ENCODE measurements at places on chromosomes 12 and 14.

- DNase-seq, result no peak
Measured at GRCh38 chr14:75835737-75836136, 146.1 kb downstream of the TGFB3 start.

DNA sequence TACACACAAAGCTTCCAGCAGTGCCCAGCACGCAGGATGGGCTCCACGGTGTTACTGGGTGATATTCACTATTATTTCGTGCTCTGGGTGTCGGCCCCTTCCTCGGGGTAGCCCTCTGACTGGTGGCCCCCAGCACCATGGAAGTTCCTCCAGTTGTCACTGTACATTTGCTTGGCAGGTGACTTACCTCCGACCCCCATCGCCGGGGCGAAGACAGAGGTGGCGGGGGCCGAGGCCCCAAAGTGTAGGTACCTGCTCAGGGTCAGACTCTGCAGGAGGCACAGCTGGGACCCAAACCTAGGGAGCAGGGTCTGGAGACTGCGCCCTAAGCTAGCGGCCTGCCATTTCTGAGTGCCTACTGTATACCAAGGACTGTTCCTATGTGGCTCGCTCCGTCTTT lies 98.9 kb downstream of the RFLNA start:
- DNase-seq, result no peak

DNA sequence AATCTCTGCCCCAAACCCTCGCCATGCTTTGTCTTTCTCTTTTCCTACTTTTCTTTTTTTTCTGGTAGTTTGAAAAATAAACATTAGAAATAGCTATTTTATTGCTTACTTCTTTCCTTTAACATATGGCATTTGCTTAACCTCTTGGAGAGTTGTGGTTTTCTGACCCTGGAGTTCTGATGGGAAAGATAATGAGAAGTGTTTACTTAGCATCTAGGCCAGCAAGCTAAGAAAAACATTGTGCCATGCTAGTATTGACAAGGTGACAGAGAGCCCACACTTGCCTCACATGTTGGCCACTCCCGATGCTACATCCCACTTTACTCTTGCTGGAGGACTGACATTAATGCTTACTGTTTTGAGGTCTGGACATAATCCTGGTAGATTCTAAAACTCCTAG lies 886.2 kb downstream of the DIO2 start:
- no peak for DNase-seq

DNA sequence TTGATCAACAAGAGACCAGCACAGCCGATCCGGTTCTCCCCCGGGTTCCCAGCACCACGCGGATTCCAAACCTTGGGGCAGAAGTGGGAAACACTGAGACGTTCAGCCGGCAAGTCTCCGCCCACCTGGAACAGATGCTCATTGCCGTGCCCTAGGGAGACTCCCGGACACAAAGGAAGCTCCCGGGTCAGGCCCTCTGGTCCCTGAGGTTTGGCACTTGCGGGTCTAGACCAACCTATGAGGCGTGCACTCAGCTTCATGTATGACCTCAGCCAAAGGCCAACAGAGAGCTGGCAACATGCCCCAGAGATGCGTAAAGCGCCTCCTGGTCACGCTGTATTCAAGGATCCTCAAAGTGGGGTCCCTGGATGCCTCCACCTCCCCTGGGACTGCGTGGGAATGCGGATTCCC lies 2.5 kb downstream of the RIMBP2 start:
- peak; percentile 48 for DNase-seq

DNA sequence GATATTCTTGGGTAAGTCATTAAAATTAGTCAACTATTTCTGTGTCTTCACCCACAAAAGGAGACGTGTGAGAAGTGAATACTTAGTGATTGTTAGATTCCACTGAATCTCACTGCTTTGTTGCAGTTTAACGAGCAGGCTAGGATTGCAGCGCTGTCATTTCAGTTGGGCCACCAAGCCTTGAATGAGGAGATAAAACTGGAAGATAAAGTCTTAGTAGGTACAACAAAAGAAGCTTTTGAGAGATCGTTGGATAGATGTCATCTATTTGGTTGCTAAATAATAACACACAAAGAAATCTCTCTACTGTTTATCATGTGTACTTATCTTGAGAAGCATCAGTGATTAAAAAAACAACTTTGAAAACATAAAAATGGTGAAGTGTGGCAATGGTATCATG lies 132.3 kb downstream of the RGS6 start:
- no peak for DNase-seq

GRCh38 chr12:44875417-44875953 lies 630 bp downstream of the NELL2 start:
- peak; percentile 45 for DNase-seq

GRCh38 chr12:16607906-16608775 lies 2.2 kb upstream of the LMO3 start:
- DNase-seq, result no peak

GRCh38 chr12:119292893-119293630 lies 41.5 kb upstream of the CCDC60 start:
- no peak for DNase-seq

GRCh38 chr12:68113644-68114043 lies 45.9 kb downstream of the IFNG start:
- no peak for DNase-seq

DNA sequence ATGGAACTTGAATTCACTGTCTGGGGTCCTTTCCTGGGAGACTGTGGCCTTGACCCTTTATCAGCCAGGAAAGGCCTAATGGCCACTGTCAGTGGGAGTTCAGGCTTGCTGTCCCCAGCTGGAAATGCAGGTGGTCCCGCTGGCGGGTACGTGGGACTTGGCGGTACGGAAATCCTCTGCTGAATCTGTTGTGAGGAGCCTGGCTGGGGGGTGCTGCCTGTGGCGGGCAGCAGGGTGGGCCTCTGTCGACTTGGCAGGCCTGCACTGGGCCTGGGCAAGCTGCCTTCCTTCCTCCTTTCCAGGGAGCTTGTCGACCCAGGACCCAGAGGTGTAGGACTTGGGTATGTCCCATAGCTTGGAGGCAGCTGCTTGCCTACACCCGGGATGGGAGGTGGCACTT lies 26.3 kb downstream of the ZFYVE21 start:
- DNase-seq, result no peak

- no peak for DNase-seq
Measured at GRCh38 chr12:132545955-132546354, 56.0 kb downstream of the FBRSL1 start.

DNA sequence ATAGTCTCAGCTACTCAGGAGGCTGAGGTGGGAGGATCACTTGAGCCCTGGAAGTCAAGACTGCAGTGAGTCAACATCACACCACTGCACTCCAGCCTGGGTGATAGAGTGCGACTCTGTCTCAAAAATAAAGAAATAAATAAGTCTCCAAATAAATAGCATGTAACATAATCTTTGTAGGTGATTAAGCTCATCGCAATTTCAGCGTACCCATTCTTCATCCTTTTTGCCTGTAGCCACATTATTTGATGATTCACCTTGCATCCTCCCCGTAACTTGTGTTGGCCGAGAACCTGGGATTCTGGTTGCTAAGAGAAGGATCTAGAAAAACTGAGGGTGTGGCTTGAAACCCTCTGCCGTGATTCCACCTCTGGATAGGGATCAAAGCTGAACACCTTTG lies 115.1 kb downstream of the GALC start:
- no peak for DNase-seq

- DNase-seq, result no peak
Measured at GRCh38 chr12:49633703-49634345, 10.5 kb downstream of the PRPF40B start.

- no peak for DNase-seq
Measured at GRCh38 chr12:78697817-78698415, 166.7 kb upstream of the SYT1 start.

- peak; percentile 81 for DNase-seq
Measured at GRCh38 chr12:4148418-4149056, 125.0 kb upstream of the CCND2 start.

GRCh38 chr12:128856035-128856790 lies 2.9 kb downstream of the GLT1D1 start:
- no peak for DNase-seq

DNA sequence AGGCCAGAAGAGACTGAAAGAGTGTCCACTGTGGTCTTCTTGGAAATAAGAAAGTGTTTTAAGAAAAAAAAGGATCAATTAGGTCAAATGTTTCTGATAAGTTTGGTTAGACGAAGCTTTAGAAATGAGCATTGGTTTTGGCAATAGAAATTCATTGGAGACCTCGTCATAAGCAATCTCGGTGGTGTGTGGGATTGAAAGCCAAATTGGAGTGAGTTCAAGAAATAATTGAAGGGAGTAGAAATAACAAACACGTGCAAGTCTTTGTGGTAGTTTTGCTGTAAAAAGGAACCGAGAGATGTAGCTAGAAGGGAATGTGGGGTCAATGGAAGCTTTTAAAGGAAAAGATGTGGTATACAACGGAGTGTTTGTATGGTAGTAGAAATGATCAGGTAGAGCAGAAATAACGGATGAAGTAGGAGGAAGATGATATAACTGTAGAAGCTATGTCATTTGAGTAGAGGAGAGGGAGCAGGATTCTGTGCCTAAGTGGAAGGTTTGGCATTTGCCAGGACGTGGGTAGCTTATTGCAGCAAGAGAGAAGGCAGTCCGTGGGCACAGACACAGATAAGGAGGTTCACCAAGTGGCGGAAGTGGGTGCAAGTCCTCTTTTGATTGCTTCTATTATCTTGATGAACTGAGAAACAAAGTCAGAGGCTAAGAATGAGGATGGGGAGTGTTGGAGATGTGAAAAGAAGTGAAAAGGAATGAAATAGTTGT lies 146.2 kb downstream of the DACT1 start:
- no peak for DNase-seq

- no peak for DNase-seq
Measured at GRCh38 chr14:91387951-91388381, 29.7 kb downstream of the CCDC88C start.

DNA sequence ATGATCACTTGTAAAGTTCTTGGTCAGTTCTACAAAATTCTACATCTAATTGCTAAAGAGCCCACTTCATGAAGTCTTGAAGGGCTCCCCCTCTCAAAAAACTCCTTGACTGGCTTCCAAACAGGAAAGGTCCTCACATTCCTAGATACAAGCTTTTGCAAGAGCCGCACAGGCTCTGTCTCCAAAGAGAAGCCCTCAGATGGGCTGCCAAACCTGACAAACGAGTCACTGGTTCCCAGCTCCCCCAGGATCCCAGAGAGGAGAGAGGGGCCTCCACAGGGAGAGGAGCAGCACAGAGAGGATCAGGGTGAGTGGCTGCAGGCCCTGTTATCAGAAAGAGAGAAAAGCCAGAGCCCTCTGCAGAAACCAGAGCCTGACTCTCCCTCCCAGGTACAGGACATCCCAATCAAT lies 5.8 kb downstream of the NID2 start:
- DNase-seq, result peak; percentile 69

GRCh38 chr12:119683413-119683812 lies 15.5 kb downstream of the PRKAB1 start:
- no peak for DNase-seq

- DNase-seq, result no peak
Measured at GRCh38 chr14:79586416-79586815, 624.9 kb downstream of the DIO2 start.

DNA sequence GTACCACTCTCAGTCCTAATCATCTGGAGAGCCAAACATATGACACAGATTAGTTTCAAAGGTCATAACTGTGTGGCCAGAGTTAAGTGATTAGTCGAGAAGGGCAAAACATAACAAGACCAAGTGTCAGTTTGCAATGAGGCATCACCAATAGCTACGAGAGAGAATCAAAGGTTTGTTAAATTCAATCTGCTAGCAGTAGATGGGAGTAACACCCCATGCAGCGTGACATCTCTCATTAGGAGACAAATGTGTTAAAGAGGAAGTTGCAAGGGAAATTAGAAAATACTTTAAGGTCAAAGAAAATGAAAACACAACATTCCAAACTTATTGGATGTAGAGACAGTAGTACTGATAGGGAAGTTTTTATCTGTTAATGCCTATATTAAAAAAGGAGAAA lies 135.7 kb upstream of the SYT10 start:
- DNase-seq, result no peak

GRCh38 chr14:64584190-64584589 lies 34.4 kb downstream of the PPP1R36 start:
- no peak for DNase-seq

DNA sequence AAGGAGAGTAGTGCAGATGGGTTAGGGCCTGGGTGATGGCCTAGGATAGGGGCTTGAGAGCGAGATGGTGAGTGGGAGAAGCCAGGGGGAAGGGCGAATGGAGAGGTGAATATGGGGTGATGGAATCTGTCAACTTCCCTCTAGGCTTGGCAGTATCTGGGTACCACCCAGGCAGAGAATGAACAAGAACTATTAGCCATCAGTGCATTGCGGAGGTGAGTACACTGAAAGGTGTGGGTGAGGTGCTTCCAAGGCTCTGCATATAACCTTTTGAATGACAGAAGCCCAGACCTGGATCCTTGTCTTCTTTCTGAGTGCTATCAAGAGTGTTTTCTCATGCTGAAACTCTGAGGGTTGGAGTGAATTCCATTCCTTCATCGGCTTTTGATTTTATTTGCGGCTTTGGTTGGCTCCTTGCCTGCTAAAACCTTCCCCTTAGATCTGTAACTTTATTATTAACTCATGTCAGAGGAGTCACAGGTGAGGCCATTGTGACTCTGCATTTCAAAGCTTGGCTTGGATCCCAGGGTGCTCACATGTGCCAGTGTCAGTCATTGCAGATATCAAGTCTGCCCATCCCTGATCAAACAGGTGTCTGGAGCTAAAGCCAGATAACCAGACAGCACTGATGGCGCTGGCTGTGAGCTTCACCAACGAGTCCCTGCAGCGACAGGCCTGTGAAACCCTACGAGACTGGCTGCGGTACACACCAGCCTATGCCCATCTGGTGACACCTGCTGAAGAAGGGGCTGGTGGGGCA lies 18.6 kb downstream of the PEX5 start:
- no peak for DNase-seq

- no peak for DNase-seq
Measured at GRCh38 chr12:51460519-51460918, 35.9 kb downstream of the SLC4A8 start.

GRCh38 chr14:102164241-102164641 lies 24.5 kb downstream of the WDR20 start:
- no peak for DNase-seq
